Activated CD4-positive, alpha-beta T cell treated with anti-CD3 and anti-CD28 coated beads, Interleukin-2, amount 10 ng/mL, durations not matched to agents 24 days and 14 days (primary cell): ENCODE measurements at places on chromosomes 4 and X. TPM values are rescaled to one million over a fixed set of nuclear protein-coding genes. Genes with fewer than 3 reads are reported as not detected.

Gene PTPN13
- total RNA-seq, result 0.12 and 0.26 TPM in 2 replicates

Gene ATOH1
- not detected in 2 replicates for total RNA-seq

Gene IL3RA
- total RNA-seq, result 3.1 and 3.4 TPM in 2 replicates

Gene HOPX
- 86.3 and 88.5 TPM in 2 replicates for total RNA-seq

Gene IL2RG
- 337 and 348 TPM in 2 replicates for total RNA-seq

Gene RTL5
- total RNA-seq, result 0.19 and 0.21 TPM in 2 replicates

Gene HS6ST2
- total RNA-seq, result 0.78 and 1.2 TPM in 2 replicates

Gene SRD5A3
- 26.6 and 27.4 TPM in 2 replicates for total RNA-seq

Gene MSN
- total RNA-seq, result 480 and 482 TPM in 2 replicates

Gene PCDH19
- not detected in 2 replicates for total RNA-seq

DNA sequence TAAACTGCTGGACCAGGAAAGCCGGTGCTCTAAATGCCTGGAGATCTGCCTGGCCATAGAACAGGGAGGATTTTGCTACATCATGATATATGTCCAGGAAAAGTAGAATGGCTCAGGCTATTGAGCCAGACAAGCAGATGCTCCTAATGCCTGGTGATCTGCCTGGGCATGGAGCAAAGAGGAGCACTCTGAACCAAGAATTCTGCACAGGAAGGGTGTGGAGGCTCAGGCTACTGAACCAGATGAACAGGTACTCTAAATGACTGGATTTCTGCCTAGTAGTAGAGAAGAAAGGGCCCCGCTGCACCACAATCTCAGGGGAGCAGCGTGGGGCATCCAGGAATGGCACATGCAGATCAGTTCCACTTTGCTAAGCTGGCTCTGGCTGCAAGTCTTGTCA lies 607.9 kb downstream of the ANKRD50 start:
- DNase-seq, result no peak

DNA sequence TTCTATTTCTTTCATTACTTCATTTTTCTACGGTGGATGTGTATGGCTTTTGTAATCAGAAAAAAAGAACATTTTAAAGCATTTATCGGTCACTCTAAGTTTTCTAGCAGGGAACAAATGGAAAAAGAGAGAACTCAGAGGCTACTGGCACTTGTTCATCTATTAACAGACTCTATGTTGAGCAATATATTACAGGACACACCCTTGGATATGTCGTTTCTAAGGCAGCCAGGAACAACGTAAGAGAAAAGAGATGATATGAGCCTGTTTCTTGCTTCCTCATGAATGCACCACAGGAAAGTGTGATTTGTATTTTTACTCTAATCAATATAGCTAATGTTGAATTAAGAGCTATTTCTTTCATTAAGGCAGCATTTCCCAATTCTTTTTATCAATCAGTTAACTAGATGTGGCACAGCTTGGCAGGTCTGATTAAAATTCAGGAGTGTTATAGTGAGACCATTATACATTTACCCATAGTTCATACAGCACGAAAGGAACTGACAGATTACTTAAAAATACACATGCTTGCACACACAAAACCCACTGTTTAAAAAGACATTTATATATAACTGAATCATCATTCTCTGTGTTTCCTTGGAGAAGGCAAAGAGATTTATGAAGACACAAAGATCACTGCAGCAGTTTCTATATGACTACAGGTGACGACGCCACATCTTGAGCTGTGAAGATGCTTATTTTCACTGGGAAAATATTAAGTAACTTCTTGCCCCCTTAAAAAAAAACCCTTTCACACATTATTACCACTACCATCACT lies 13.0 kb downstream of the RAB9B start:
- no peak for DNase-seq

- peak; percentile 97 for DNase-seq
Observed at GRCh38 chrX:2608638-2609430, 82.3 kb upstream of the CD99 start.

DNA sequence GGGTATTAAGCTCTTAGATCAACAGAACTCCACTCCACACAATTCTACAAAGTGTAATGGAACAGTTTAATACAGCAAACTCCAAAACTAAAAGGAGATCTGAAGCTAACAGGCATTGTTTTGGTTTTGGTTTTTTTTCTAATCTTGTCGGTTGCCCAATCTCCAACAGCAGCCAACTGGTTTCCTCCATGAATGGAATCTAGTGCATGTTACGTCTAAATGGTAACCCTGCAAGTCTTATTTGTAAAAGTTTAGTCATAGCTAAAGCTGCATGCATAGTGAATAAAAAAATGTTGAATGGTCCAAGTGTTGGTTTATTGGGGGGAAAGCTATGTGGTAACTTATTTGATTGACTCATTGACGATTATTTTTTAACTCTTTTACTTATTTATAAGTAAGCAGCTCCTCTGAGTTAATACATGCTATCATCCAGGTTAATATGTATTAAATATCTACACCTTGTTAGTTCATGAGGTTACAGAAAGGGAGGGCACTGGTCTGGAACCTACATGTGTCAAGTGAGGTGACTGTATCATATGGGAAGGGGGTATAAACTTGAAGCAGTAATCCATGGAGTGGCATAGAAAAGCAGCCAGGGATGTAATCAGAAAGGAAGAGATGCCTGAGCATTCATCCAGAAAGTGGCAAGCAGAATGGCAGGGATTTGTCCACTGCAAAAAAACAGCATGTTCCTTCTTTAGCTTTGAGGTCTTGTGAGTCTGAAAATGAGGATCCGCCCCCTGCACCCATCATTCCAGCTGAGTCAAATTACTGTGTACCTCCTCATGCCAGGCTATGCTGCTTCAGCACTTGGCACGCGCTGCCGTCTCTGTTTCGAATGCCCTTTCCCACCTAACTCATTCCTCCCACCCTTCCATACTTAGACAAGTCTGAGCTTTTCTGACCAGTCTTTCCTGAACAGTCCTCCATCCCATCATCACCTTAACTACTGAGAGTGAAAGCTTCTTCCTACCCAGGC lies 81.7 kb downstream of the PDGFC start:
- no peak for DNase-seq

- no peak for DNase-seq
Observed at GRCh38 chrX:104084534-104085277, 8.7 kb upstream of the TMSB15C start.

GRCh38 chr4:72522440-72522839 lies 46.6 kb downstream of the ADAMTS3 start:
- no peak for DNase-seq

- DNase-seq, result peak; percentile 71
Observed at GRCh38 chrX:7088968-7089615, 58.4 kb upstream of the STS start.

DNA sequence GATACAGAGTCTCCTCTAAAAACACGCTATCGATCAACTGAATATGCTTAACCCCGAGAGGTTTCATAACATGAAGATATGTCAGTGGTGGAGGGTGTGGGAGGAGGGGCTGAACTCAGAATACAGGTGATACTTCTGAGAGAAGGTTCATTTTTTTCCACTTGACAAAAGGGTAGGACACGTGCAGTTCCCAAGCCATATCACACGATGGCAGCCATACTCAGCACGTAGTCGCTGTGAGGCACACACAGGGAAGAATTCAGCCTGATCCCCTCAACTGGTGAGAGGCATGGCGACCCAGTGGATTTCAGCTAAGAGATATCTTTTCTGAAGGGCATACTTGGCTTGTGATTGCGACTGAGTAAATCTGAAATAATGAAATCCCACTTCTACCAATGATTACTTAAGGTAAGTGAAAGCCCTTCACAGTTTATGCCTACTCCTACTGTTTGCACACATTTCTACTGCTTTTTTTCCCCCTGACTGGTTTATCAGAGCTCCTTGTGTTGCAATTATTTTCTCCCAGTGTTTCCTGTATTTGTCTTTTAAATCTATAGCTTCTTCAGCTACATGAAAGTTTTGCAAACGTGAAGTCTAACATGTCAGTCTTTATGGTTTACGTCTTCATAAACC lies 133.1 kb downstream of the CORIN start:
- peak; percentile 57 for DNase-seq

- no peak for DNase-seq
Observed at GRCh38 chr4:107452717-107453630, 267.1 kb downstream of the PAPSS1 start.

DNA sequence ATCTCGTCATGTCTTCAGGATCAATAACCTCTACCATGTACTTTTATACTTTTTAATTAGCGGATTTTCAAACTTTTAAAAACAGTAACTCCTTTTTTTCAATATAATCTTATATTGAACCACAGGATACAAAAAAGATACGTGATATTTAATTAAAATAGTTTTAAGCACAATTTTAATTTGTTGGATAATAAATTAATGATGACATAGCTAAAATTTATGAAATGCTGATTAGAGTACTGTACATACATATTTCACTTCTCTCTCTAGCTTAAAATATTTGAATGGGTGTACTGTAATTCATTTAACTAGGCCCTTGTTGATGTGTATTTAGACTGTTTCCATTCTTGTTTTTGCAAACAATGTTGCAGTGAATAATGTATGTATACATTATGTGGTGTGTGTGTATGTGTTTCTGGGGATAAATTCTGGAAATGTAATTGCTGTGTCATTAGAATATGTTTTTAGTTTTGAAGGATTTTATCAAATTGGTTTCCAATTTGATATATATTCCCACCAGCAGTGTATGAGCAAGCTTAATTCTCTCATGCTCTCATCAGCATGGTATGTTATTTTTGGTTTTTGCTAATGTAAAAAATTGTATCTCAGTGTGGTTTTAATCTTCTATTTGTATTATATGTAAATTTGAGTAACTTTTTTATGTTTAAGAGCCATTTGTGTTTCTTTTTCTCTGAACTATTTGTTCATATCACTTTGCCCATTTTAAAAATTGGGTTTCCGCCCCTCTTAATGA lies 66.4 kb downstream of the CDKL5 start:
- no peak for DNase-seq

DNA sequence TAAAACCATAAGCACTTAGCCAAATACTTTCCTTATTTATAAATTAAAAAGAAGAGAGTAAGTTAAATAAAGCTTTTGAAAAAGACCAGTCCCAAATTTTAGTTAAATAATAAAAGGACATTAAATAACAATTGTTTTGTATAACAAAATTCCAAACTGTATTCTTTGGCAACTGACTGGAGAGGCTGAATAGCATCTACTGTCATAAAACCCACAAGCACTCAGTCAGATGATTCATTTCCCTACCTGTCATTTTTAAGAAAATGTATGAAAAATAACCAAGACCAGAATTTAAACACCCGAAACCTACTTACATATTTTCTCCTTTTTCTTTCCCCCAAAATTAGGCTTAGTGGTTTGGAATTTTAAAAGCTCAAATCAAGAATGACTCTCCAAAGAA lies 32.5 kb upstream of the SMIM10L2A start:
- no peak for DNase-seq

- no peak for DNase-seq
Observed at GRCh38 chr4:81804849-81805248, 333.1 kb upstream of the RASGEF1B start.

GRCh38 chr4:41679991-41680390 lies 68.5 kb downstream of the PHOX2B start:
- DNase-seq, result no peak

- DNase-seq, result peak; percentile 82
Observed at GRCh38 chrX:49754233-49754857, 58.6 kb upstream of the PAGE1 start.

DNA sequence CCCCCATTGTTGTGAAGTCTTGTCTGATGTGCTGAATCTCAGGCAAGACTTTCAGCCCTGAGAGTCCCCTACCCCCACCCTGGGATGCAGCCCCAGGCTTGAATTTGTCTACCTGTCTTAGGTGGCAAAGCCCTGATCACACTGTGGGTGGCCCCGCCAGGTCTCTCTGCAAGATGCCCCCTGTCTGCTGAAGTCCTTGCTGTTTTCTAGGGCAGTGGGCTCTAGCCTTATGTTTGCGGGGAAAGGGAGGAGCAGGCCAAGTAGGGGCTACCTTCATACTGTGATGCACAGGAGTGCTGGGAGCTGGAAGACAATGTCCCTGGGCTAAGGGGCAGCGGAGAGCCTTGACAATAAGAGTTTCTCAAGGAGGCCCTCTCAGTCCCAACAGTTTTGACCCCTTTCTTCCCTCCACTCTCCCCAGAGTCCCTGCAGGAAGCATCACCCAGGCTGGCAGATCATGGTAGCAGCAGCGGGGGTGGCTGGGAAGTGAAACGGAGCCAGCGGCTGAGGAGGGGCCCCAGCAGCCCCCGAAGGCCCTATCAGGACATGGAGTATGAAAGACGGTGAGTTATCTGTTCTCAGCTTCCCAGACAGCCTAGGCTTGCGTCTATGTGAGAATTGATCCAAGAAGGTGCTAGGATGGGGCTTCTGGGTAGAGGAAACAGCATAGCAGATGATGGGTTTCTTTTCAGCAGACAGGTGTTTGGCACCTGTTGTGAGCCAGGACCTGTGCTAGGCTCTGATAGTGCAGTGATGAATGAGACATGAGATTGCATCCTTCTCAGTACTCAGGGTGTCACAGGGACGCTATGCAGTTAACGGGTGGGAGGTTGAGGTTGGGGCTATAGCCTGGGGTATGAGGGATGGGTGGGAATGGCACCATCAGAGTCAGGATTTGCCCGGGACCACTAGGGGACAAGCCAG lies 2.2 kb downstream of the RBM10 start:
- DNase-seq, result no peak

DNA sequence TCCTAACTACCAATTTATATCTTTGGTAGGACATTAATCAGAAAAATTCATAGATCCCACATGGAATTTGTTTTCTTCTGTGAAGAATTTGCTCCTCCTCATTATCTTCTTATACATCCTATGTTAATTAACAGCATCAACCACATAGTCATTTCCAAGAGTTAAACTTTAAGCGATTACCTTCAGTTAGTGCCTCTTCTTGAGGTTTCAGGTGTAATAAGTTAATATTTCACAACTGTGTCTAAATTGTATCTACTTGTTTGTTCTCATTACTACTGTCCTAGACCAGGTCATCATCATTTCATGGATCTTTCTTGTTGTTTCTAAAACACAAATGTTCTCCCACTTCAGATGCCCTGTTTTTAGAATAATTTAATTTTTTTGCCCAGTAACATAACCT lies 457.9 kb downstream of the FAT4 start:
- DNase-seq, result no peak

DNA sequence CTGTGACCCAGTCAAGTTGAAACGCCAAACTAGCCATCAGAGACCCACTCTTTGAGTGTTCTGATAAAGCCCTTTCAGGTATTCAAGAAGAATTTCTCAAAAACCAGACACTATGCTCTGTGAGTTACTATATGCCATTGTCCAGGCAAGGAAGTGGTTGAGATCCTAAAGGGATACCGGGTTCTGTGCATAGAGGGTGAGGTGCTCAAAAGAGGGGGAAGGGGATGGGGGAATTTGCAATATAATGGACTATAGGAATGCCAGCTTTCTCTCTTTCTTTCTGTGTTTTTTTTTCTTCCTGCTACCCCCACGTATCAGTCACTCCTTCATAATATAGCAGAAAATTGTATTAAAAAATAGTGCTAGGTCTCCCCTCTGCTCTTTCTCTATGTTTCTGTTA lies 1619.0 kb downstream of the STIM2 start:
- DNase-seq, result no peak

GRCh38 chrX:103503163-103503852 lies 16.0 kb downstream of the RAB40A start:
- no peak for DNase-seq

GRCh38 chr4:77014256-77014655 lies 61.5 kb downstream of the CCNI start:
- DNase-seq, result no peak
